ENCODE measurements at places on chromosomes 7 and 10.

DNA sequence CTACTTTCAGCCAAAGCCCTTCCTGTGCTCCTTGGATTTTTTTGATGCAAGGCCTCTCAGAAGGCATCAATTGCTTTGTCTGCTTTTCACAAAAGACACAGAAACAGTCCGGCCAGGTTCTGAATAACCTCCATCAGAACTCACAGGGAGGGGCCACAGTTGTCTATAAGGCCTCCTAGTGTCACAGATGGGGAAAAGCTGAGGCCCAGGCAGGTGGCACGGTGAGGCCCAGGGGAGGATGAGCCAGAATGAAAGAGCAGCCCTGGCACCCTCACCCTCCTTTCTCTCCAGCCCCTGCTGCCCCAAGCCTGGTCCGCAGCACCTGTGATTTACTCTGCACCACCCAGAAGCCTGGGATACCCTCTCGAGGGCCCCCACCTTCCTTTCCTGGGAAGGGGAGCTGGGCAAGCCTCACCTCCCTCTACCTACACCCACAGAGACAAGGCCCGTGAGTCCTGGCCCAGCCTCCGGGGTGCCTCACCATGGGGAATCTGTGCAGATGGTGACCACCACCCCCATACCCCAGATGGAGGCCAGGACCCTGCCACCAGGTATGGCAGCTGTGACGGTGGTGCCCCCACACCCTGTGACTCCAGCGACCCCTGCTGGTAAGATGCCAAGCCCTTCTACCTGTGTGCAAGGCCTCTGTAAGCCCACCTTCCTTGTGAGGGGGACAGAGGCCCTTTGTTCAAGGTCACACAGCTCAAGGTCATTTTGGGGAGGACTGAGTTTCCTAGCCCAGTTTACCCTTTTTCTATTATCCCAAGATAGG lies 26.2 kb upstream of the ZNF467 start:
- DNase-seq, result peak; percentile 62

GRCh38 chr10:42781893-42782445 lies 626 bp upstream of the BMS1 start:
- DNase-seq, result no peak

GRCh38 chr10:78035025-78035424 lies 1.4 kb downstream of the RPS24 start:
- DNase-seq, result no peak

DNA sequence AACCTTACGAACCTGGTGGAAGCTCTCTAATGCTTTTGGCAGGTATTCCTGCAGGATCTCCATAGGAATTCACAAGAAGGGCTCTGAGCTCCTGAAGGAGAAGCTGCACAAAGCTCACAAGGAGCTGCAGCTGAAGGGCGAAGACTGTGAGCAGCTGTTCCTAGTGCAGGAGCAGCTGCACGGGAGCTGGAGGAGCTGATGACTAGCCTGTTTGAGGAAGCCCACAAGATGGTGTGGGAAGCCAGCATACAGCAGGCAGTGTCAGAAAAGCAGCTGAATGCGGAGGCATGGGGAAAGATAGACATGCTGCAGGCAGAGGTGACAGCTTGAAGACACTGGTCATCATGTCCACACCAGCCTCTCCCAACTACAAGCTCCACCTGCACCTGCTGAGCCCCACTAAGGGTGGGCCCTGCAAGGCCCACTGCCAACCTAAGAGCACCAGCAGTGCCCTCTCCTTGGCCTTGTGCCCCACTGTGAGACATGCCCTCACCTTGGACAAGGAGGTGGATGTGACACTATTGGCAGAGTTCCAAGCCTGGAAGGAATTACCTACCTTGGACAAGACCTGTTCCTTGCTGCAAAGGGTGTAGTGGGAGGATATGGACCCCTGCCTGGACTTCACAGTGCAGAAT lies 250.6 kb downstream of the BBS9 start:
- DNase-seq, result no peak

- DNase-seq, result no peak
Measured at GRCh38 chr7:142348921-142349405, 91.1 kb upstream of the PRSS58 start.

GRCh38 chr10:29839826-29840515 lies 205.2 kb upstream of the SVIL start:
- no peak for DNase-seq

- DNase-seq, result no peak
Measured at GRCh38 chr10:132667342-132668047, 118.5 kb downstream of the NKX6-2 start.

DNA sequence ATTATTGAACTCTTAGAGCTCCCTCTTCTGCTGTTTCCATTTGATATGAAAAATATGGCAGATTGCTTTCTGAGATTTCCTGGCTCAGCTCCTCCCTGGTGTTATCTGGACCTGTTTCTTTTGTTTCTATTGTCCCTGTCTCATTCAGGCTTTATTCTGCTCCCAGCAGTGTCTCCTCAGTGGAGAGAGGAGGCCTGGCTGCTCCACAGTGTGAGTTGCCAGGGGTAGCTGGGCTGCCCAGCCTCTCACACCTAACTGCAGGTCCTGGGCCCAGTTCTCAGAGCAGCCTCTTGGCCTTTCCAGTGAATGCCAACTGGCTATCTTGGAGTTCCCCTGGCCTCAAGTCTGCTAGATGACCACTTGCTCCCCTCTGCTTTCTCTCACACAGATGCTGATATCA lies 127.0 kb downstream of the VPS41 start:
- no peak for DNase-seq

GRCh38 chr7:28937103-28937502 lies 21.0 kb downstream of the TRIL start:
- DNase-seq, result no peak

GRCh38 chr10:8369666-8370065 lies 315.2 kb downstream of the GATA3 start:
- no peak for DNase-seq

- DNase-seq, result no peak
Measured at GRCh38 chr10:5070648-5071410, 23.4 kb upstream of the AKR1C3 start.

- no peak for DNase-seq
Measured at GRCh38 chr10:82162549-82163195, 287.7 kb downstream of the NRG3 start.

DNA sequence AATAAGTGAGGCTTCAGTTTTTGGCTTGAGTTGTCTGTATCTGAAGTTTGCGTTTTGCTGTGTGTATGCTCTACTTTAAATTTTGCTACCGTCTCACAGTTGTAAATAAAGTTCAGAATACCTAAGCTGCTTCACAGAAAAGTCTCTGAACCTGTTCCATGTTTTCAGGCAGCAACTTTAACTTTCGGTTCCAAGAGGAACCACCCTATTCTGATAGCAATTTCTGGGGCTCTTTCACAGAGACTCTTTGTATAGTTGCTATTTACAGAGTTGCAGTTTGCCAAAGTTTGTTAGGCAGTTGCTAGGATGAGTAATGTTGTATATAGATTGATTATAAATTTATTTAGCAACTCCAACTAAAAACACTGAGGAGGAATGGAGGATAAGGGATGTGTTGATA lies 5.7 kb downstream of the FAM221A start:
- no peak for DNase-seq

DNA sequence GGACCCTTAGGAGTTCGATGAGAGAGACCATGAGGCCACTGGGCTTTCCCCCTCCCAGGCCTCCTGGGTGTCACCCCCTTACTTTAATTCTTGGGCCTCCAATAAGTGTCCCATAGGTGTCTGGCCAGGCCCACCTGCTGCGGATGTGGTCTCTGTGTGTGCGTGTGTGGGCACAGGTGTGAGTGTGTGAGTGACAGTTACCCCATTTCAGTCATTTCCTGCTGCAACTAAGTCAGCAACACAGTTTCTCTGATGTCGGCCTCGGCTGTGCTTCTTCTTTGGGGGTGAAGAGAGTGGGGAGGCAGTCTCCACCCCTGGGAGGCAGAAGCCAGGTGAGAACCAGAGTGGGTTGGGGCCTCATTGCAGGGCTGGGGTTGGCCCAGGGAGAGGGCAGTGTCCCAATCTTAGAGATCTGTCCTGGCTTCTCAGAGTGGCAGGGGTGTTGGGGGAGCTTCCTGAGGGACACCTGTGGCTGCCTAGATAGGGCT lies 1.5 kb downstream of the PVRIG start:
- peak; percentile 74 for DNase-seq

DNA sequence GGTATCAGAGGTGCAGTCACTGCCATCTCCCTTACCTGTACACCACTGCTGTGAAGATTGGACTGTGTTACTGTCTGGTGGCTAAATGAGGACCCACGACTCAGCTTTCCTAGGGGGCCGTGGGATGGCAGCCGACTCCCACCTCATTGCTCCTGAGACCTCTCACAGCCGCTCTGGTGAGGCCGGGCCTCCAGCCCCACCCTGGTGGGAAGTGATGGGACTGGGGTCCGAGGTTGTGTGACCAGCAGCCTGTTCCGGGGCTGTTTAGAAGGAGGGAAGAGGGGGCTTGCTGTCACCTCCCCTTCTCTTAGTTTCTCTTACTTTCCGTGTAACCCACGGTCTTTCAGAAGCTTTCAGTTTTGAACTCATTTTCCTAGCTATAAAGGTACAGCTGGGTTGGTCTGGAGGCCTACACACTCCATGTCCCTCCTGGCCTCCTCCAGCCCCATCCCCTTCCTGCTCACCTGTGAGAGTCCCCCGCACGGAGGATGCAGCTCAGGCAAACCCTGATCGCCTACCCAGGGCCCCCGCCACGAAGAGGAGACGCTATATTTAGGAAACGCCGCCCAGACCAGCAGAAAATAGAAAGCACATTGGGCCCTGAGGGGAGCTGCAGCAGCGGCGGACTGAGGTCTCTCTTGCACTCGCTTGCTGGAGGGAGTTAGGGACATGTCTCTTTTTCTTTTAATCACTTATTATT lies 4.6 kb downstream of the EMX2 start:
- DNase-seq, result no peak

GRCh38 chr10:130461631-130462030 lies 325.4 kb downstream of the GLRX3 start:
- no peak for DNase-seq

- DNase-seq, result no peak
Measured at GRCh38 chr10:113297226-113297625, 255.6 kb upstream of the HABP2 start.

DNA sequence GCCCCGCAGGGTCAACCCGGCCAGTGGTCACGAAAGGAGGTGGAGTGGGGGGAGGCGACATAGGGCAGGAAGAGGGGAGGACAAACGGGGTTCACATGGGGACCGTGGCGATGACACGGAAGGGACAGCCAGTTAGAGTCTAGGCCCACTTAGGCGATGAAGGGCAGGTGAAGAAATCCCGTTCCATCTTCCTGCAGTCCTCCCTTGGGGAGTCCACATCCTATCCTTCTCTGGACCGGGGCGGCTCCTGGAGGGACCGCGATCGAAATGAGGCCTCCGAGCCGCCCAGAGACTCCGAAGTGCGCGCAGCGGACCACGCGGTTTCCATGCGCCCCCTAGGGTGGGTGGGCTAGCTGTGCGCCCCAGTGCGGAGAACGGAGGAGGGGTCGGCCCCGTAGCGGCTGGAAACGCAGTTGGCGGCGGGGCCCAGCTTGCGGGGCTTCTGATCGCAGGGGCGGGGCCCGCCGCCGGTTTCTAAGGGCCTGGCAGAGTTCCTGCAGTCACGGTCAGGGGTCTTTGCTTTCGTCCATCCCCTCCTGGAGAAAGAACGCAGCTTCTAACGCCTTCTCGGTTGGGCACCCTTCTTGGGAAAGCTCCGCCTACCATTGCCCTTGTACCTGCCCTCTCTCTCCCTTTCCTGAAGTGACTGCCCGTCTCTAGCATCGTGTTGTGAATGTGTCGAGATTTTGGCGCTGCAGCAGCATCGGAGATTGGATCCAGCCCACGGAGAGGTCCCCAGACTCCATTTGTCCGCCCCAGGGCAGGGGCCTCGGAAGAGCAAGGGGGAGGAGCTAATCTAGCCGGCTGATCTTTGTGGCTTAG lies 17.9 kb upstream of the TMEM225B start:
- DNase-seq, result peak; percentile 68

- DNase-seq, result no peak
Measured at GRCh38 chr10:73802276-73802991, 9.0 kb downstream of the NDST2 start.

- no peak for DNase-seq
Measured at GRCh38 chr7:144786522-144786921, 49.3 kb downstream of the TPK1 start.

GRCh38 chr10:9211228-9211627 lies 1156.7 kb downstream of the GATA3 start:
- no peak for DNase-seq

DNA sequence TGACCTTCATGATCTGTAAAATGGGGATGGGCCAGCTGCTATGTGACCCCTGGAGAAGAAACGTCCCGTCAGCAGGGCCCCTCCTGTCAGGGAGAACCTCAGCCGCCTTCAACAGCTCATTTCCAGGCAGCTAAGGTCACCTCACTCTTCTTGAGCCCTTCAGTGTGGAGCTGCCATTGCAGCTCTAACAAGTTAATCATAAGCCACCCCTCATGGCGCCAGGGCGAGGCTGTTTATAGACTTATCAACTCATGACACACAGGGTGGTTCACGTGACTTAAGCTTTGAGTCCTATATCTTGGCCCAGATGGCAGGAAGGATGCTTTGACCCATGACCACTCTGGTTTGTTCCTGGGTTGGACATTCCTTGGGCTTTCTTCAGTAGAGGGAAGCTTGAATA lies 315.1 kb downstream of the TNS3 start:
- DNase-seq, result no peak

Data from stimulated activated CD4-positive, alpha-beta T cell treated with anti-CD3 and anti-CD28 coated beads, Interleukin-4, amount 100 ng/mL, for 1 hour (primary cell).